ENCODE measurements at places on chromosomes 16 and 17.

DNA sequence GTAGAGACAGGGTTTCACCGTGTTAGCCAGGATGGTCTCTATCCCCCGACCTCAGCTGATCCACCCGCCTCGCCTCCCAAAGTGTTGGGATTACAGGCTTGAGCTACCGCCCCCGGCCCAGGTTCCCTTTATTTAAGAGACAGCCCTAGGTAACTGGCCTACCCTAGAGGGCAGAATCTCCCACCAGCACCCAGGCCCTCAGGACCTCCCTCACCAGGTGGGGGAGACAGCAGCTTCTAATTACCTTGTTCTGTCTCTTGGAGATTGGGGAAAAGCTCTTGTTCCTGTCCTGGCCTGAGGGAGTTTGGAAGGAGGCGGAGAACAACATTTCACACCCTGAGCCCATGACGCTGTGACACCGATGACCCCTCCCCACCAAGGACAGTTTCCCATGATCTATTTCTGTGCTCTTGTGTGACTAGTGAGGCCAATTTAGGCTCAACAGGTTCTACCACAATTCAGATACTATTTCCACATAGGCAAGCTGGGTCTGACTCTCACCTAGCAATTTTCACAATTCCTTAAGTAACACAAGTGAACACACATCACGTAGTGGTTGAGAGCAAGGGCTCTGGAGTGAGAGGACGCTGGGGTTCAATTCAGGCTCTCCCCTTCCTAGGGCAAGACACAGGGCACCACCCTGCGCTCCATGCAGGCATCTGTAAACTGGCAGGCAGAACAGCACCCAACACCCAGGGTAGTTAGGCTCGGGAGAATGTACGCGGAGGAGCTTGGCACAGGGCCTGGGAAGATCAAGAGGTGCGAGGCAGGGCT, 20.4 kb downstream of the HDAC5 start:
- DNase-seq = no peak

GRCh38 chr16:9895817-9896216, 286.4 kb downstream of the GRIN2A start:
- no peak for DNase-seq

DNA sequence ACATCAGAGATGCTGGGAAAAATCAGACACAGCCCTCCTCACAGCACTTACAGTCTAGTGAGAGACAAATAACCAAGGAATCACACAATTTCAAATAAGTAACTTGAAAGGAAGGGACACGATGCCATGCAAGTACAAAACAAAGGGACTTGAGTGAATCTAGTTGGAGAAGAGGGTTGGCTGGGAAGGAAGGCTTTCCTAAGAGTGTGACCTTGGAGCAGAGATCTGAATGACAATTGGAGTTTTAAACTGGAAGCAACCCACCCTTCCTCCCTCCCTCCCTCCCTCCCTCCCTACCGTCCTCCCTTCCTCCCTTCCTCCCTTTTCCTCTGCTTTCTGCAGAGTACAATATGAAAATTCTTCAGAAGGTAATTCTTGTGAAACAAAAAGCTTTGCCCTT, 31.1 kb downstream of the ADAMTS18 start:
- DNase-seq = no peak

DNA sequence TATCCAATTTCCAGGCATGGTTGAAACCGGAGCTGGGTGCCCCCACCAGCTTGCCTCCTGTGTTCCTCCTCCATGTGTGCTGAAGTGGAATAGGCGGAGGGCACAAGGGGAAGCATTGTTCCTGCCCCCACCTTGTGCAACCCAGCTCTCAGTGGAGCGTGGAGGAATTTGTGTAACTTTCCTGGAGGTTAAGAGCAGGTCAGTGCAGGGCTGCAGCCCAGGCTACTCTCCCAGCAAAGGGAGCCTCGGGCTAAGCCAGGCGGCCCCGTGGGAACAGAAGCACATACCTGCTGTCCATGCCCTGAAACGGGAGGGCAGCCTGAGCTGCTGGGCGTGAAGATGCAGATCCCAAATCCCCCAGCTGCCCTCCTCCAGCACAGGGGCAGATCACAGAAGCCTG, 158.8 kb upstream of the LHX1 start:
- no peak for DNase-seq

- DNase-seq = no peak
Measured at GRCh38 chr17:2462481-2462880, 49.2 kb downstream of the METTL16 start.

DNA sequence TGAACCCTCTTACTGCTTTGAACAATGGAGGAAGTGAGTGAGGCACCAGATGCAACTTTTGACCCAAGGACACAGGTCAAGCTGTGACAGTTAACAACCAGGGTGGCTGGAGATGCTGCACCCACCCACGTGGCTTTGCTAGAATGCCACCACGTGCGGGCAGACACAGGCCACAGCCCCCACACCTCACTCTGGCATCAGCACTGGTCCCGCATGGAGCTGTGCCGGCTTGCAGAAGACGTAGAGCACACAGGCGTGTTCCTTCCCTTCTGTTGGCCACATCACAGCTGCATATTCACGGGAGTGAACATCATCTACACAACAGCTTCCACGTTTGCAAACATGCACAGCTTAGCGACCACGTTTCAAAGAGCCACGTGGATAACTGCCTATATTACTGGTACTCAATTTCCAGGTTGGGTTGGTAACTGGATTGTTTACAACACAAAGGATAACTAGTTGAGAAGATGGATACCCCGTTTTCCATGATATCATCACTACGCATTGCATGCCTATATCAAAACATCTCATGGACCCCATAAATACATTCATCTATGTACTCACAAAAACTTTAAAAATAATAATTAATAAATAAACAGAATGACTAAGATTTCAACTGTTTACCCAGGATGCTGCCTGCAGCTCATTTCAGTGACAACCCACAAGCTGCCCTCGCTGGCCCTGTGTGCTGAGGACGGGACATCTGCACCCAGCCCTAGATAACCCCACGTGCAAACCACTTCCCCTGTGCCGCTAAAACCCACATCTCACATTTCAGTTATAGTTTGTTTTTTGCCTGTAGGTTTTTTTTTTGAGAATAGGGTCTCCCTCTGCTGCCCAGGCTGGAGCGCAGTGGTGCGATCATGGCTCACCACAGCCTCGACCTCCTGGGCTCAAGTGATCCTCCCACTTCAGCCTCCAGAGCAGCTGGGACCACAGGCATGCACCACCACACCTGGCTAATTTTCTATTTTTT, 132.0 kb downstream of the ANKRD11 start:
- DNase-seq = no peak

DNA sequence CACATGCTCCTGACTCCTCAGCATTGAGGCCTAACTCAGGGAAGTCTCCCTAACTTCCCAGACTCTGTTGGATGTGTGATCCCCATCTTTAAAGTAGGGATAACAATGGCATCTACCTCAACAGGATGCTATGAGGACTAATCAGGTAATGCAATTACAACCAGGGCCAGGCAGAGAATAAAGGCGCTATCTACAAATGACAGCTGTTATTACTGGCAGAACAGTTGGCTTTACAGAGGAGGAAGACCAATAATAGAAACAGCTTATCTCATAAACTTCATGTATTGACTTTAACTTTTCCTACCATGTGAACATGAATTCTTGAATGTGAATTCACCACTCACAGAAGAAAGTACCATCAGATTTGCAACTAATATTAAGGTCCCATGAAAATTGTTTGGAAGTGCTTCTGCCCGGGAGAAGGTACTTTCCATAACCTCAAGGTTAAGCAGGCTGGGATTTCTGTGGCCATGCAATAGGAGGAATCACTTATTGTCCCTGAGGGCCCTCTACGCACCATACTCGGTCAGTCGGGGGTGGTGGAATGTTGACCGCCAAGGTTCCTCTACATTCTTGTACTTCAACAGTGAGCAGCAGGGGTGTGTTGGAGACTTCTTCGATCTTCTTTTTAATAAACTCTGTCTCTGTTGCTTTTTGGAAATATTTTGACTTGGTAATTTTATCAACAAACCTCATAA, 22.6 kb upstream of the ERN1 start:
- DNase-seq = no peak

DNA sequence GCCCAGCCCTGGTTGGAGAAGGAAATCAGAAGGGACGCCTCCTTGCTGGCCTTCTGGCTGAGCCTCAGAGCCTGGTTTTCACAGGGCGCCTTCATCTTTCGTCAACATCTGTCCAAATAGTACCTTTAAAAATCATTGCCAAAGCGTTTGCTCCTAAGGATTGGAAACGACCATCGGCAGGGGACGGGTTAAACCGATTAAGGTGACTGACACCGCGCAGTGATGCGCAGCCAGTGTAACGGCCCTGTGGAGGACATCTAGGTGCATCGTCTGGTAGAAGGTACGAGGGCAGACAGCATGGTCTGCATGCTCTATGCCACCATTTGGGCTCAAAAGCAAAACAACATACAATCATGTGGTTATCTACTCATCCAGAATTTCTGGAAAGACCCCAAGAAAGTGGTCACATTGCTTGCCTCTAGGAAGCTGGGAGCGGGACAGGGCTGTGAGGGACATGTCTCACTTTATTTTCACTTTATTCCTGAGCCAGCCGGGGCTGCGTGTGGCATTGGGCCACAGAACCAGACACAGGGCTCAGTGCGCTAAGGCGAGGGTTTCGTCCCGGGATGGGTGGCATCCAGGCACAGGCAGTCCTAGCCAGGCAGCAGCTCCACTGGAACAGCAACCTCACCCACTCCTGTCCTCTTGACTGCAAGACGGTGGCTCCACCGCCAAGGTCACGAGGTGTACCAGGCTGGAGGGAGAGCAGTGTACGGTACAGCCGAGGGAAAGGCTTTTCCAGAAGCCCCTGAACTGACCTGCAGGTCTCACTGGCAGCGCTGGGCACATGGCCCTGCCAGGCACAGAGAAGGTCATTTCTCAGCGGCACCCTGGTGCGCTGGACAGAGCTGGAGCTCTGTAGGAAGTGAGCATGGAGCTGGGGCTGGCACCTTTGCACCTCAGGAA, 40.9 kb upstream of the JPH3 start:
- DNase-seq = no peak

- no peak for DNase-seq
Measured at GRCh38 chr17:40956401-40957254, 10.1 kb downstream of the KRT39 start.

- DNase-seq = no peak
Measured at GRCh38 chr16:23146877-23147601, 2.2 kb downstream of the USP31 start.

- no peak for DNase-seq
Measured at GRCh38 chr17:12590417-12590816, 75.3 kb upstream of the MYOCD start.

DNA sequence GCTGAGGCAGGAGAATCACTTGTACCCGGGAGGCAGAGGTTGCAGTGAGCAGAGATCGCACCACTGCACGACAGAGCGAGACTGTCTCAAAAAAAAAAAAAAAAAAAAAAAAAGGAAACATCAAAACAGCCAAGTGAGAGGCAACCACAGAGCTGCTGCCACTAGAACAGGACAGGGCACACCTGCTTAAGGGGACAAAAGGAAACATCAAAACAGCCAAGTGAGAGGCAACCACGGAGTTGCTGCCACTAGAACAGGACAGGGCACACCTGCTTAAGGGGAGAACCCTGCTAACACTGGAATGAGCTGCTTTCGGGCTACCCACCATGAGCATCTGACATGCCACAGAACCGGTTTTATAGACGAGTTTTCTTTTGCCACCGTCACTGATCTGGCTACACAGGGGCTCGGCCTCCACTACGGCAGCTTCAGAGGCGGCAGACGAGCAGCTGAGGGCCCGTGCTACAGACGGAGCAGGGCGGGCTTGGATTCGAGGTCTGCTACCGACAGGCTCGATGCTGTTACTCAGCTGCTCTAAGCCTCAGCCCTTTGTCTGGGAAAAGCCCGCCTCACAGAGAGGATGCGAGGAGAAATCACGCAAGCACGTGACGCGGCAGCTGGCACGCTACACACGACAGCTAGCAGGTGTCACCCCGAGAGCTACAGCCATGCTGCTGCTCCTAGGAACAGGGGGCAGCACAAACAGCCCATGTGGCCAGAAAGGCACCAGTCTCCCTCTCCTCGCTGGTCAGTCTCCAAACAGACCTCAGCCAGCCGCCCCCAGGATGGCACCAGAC, 2.0 kb downstream of the P4HB start:
- DNase-seq = no peak

- DNase-seq = peak; percentile 51
Measured at GRCh38 chr16:106623-107324, 28.7 kb downstream of the MPG start.

DNA sequence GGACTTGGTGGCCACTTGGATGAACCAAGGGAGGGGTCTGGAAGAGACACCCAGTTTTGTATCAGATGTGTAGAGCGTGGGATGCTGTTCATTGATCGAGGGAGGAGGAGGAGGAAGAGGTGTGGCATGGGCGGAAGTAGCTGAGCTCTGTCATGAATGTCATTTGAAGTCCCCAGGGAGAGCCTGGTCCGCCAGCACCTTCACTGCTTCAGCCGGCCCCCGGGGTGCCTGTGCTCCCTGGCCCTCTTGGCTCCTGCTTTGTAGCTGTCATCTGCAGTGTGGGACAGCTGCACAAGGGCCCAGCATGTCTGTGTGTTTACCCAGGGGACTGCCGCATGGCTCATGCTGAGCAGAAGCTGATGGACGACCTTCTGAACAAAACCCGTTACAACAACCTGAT, 75.4 kb upstream of the RBL2 start:
- no peak for DNase-seq

DNA sequence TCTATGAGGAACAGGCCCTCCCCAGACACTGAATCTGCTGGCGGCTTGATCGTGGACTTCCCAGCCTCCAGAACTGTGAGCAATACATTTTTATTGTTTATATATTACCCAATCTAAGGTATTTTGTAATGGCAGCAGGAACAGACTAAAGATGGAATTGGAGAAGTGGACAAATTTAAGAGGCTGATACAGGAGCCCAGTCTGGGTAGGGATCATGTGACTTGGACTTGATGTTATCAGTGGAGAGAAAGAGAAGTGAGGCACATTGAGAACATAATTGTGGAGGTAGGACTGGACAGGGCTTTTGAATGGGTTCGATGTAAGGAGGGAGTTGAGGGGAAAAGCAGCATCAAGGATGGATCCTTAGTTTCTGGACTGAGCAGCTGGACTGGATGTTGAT, 93.8 kb downstream of the USP31 start:
- DNase-seq = no peak

- DNase-seq = no peak
Measured at GRCh38 chr16:4882000-4882632, 34.8 kb downstream of the UBN1 start.

DNA sequence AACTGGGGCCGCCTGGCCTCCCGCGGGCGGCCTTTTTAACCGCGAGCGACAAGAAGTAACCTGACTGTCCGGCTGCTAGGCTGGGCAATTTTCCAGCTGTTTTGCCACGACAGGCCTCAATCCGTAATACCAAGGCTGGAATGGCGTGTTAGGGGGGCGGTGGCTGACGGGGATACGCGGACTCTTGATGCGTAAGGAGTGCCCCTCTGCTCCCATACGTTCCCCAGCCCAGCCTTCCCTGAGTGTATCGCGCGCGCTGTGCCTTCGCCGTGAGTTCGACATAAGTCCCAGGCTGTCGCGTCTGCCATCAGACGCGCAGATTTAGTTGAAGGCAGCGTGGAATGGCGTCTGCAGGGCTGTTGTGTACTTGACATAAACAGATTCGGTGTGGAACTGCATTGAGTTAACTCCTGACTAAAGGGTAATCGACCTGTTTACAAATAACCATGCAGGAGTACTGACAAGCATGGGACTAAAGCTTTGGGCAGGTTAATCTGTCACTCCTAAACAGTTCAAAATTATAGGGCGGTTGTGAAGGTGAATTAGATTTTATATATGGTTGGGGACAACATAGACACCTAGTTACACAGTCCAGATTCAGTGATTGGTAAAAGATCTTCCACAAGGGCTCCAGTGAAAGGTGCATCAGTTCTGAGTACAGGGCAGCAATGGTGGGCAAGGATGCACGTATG, 16.6 kb upstream of the ERN1 start:
- DNase-seq = no peak
